ENCODE measurements at places on chromosomes 5 and 9.

DNA sequence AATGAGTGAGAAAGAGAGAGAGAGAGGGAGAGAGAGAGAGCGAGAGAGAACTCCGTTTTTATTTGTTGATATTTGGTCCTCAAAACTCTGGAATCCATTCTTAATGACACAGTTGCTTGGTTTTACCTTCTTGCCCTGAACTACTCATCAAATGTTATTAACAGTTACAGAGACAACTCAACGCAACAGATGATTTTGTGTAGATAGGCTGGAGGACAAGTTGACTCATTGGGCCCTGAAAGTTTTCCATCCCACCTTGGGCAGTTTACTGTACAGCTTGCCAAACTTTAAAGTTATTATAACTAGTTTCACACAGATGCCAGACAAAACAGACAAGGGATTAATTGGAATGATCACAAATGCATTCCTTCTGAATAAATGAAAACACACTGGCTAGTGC lies 339.9 kb downstream of the ARL15 start:
- DNase-seq, result no peak

DNA sequence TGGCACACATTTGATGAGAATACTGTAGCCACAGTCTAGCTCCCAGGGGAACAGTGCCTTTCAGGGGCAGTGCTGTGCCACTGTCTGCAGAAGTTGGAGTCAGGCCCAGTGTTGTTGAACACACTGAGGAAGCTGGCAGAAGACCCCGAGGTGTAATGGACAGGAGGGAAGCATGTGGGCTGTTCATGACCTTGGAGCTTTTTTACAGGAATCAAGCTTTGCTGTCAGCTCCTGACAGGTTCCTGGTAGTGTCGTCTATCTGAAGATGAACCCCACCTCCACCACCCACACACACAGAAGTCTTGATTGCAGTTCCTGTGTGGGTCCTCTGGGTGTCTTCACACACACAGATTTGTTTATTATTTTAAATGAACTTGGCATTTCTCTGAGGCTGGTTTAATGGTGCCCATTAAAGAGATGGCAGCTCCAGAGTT lies 40.3 kb upstream of the TNFAIP8 start:
- no peak for DNase-seq

DNA sequence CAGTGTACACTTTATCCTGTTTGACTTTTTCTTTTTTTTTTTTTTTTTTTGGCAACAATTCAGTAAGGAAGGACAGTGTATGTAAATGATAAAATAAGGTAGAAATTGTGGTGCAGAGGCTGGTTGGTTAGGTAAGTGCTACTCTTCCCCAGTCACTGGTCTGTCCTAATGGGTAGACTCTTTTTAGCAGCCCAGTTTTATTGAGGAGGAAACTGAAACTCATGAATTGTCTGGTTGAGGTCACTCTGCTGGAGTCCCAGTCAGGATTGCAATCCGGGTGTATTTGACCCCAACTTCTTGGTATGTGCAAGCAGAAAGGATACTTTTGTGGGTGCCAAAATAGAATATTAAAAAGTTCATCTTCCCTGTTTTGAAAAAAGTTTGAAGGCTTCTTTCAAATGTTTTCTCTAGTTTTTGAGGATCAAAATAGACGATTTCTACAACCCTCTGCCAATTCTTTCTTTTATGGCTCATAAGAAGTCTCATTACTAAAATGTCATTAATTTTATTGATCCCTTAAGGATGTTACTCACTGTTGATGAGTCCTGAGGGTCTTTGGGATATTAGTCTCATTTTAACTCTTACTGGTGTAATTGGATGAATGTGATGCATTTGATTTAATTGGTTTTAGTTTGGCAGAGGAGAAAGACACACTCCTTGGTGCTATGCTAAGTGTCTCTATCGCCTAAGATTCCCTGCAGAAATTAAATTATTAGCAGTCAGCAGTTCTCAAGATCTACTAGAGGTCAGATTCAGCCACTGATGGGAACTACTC lies 171.9 kb downstream of the KDM4C start:
- DNase-seq, result no peak

DNA sequence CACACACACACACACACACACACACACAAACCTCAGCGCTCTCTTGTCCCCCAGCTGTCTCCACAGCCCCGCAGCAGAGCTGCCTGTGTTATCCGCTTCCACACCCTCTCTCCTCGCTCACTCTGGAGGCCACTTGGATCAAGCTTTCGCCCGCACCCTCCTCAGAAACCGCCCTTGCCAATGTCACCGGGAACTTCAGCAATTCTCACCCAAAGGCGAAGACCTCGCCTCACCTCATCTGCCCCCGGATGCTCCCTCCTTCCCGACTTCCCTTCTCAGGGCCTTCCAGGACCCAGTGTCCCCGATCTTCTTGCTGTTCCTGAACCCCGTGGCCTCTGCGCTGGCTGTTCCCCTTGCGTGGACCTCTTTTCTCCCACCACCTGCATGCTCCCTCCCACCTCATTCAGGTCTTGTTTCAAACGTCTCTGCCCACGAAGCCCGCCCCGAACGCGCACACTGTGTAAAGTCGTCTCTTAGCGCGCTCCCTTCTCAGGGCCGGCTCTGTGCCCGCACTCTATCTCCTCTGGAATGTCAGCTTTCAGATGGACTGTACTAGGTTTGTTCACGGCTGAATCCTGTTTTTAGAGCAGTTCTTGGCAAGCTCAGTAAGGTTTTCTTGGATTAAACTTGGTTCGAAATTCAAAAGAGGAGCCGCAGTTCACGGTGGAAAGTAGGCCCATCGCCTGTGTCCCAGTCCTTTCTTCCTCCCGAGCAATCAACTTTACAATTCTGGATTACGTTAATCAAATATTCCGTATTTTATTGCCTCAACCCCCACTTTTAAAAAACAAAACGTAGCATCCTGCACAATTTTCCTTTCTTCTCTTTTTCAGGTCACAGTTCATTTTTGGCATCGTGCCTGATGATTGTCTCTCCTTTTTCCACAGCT lies 1.0 kb upstream of the TRIM7 start:
- no peak for DNase-seq

DNA sequence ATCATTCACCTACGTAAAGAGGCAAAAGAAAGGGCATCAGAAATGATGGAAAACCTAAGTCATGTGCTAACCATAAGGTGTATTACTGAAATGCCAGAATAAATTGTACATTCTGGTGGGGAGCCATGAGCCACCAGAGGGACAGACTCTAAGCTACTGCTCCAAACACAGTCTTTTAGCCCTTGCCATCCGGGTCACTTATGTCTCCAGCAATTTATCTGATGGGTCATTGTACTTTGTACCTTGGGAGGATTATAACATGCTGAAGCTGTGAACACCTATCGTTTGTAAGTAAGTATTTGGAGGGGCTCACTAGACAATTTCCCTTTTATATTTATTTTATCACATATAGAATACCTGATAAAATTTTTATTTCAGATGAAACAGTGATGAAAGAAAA lies 495.1 kb downstream of the KIF4B start:
- DNase-seq, result no peak

DNA sequence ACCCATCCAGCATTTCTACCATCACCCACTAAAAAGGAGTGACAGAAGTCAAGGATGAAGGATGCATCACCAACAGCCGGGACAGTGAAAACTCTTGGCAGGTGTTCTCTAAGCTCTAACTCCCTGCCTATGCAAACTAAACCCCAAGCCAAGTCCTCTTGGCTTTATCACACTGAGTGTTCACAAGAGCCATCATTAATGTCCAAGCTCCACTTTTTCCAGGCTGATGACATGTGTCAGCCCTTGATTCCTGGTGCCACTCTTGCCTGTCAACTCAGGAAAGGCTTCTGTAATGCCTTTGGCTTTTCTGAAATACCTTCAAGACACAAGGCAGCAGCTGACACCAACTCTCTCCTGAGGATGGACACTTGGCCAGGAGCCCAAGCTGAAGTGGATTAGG lies 86.9 kb downstream of the NR6A1 start:
- no peak for DNase-seq

- no peak for DNase-seq
These were observed 753 bp upstream of the STC2 start for GRCh38 chr5:173328844-173329490.

DNA sequence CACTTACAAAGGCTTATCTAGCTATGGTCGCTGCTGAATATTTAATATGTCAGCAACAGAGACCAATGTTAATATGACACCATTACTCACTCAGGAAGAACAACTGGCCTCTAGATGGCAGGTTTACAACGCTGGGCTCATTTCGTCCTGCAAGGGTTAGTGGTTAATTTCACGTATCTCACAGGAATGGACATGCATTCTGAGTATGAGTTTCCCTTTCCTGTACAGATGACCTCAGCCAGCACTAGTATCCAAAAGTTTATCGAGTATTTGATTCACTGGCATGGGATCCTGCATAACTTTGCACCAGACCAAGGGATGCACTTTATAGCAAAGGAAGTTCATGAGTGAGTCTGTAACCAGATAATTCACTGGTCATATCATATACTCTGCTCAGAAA lies 8.7 kb upstream of the TRPC7 start:
- no peak for DNase-seq

DNA sequence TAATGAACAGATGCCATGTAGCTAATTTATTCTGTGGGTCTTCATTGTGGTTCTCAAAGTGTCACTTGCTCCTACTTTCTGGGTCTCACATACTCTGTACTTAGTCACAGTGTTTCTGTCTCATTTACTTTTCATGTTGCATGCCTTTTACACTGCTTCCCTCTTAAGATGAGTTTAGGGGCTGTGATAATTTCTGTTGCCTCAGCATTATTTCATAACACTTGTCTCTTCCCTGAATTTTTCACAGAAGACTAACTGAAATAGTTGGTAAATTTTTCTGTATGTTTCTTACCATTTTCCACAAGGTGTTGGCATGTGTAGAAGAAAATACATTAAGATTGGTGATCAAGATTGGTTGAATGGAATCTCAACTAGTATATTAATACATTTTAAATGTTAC lies 59.6 kb downstream of the DENND4C start:
- DNase-seq, result no peak

- DNase-seq, result no peak
These were observed 20.3 kb upstream of the PCSK1 start for GRCh38 chr5:96453394-96453793.

- DNase-seq, result no peak
These were observed 128.4 kb downstream of the PARP8 start for GRCh38 chr5:50794812-50795211.

GRCh38 chr5:154356020-154356655 lies 89.7 kb upstream of the SAP30L start:
- DNase-seq, result no peak

- DNase-seq, result no peak
These were observed at the start of gene PBX3 for GRCh38 chr9:125747053-125747764. Gene PBX3, plus strand, starts transcription at chr9:125747373.

- DNase-seq, result no peak
These were observed 405.1 kb upstream of the PTGER4 start for GRCh38 chr5:40274568-40274967.

DNA sequence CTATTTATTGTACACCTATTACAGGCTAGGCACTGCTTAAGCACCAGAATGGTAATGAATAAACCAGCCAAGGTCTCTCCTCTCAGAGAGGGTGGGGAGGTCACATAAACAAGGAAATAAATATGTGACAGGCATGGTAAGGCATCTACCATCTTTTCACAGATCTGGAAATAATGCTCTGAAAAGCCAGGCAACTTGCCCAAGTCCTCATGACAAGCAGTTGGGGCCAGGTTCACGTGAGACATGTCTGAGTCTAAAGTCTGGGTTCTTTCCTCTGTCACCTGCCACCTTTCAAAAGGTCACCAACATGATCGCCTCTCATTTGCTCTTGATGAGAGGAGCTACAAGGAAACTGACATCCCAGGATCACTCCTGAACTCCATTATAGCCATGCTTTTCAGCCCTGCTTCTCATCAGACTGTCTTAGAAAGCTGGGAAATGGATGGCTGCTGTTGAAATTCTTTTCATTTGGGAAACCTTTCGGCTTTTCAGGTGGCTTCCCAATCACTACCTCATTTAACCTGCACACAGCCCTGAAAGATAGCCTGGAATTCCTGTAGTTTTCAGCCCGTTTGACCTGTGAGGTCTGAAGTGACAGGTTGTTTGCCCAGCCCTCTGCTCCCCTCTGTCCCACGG lies 123.1 kb downstream of the CRB2 start:
- no peak for DNase-seq

DNA sequence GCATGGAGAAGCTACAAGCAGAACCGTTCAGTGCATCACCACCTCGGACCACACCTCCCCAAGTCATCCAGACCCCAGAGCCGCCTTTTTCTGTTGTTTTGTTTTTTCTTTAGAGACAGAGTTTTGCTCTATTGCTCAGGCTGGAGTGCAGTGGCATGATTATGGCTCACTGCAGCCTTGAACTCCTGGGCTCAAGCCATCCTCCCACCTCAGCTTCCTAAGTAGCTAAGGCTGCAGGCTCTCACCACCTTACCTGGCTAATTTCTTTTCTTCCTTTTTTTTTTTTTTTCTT lies 13.5 kb upstream of the SFXN1 start:
- no peak for DNase-seq

- no peak for DNase-seq
These were observed 9.6 kb downstream of the NDST1 start for GRCh38 chr5:150517272-150518152.

- DNase-seq, result no peak
These were observed 40.2 kb downstream of the TTC1 start for GRCh38 chr5:160049099-160049498.

DNA sequence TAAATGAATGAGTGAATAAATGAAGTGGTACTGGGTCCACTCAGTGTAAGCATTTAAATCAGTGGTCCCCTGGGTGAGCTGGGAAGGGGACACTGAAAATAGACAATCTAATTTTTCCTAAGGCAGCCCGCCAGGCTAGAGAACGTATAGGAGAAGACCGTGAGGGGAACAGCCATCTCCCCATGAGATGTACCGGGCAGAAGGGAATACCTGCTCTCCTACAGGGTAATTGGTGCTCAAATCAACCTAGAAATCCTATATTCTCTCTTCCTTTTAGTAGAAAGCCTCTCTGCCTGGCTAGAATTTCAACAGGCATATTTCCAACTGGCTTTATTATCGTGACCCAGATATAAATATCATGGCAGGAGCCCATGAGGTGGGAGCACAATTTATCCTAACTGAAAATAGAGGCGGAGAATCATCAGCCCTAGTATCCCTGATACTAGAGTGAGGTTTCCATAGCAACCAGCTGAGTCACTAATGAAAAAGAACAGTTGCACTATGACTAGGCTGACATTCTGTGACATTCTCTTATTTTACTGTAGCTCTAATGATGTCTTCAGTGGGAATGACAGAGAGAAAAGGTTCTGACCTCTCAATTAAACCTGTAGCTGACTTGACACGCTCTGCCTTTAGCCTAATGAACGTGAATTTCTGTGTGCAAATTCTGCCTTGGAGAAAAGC lies 96.5 kb upstream of the CAST start:
- no peak for DNase-seq
